ENCODE measurements at places on chromosomes 12 and 14.

GRCh38 chr14:49861699-49862088, 9.1 kb upstream of the NEMF start:
- DNase-seq = peak; percentile 60

DNA sequence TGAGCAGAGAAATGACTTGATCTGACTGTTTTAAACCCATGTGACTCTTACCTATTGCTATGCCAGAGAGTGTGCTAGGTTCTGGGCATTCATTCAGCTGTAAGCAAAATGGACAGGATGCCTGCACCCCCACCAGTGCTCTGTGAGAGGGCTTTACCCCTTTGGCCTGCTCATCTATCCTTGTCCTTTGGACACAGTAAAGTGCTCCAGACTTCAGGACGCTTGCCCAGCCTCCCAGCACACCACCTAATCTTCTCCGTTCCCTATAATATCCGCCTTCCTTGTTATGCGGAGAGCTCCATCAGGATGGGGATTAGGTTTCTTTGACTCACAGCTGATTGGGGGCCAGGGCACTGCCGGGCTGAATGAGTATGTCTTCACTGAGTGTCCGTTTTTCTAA, 4.4 kb upstream of the ZNF839 start:
- no peak for DNase-seq

DNA sequence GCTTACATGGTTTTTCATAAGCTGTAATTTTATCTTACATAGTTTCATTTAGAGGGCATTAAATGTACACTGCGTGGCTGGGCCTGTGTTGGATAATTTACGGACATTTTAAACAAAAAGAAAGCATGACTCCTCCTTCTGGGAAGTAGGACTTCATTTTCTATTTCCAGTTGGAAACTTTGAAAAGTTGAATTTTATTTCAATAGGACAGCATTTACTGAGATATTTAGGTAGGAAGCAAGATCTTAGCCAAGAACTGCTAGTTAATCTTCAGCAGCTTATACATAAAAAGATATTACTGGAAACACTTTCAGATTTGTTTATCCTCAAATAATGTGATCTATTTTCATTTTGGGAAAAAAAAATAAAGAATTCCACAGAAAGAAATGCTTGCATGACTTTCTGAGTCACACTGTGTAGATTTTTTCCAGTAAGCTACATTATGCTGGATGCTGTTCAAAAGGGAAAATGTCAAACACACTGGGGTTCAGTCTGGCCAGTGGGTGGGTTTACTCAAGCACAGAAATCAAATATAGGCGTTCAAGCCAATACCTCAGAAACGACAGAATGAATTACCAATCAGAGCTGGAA, 239.4 kb upstream of the KRR1 start:
- DNase-seq = no peak

DNA sequence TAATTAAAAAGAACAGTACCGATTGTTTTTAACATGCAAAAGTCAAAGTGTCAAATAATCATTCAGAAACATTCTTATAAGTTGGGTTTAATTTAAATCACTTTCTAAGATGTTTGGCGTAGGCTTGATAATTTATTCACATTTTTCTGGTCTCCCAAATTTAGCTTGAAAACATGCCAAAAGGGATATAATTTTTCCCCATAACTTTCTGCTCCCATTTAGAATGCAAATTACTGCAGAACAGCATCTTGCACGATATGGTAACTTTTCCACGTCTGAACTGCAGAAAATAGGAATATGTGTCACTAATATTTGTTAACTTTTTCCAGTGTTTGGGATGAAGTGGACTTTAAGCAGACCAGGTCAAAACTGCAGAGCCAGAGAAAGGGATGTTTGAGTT, 1592.4 kb upstream of the SEL1L start:
- no peak for DNase-seq

- no peak for DNase-seq
Observed at GRCh38 chr14:62988967-62989366, 56.3 kb downstream of the KCNH5 start.

DNA sequence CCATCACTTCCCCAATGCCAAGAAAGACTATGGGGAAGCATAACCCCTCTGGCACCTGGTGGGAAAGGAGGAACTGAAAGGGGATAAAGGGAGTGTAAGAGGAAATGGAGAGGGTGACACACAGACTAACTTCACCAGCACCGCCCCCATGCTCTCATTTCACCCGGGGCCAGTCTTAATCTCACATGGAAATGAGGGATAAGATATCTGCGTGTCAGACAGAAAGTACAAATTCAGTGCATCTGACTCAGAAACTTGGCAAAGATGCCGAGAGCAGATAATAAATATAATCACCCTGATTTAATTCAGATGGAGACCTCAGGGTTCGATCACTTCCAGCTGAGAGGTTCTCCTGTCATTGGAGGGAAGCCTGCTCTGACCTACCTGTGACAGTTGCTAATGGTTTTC, 191.6 kb downstream of the DUSP6 start:
- peak; percentile 60 for DNase-seq

DNA sequence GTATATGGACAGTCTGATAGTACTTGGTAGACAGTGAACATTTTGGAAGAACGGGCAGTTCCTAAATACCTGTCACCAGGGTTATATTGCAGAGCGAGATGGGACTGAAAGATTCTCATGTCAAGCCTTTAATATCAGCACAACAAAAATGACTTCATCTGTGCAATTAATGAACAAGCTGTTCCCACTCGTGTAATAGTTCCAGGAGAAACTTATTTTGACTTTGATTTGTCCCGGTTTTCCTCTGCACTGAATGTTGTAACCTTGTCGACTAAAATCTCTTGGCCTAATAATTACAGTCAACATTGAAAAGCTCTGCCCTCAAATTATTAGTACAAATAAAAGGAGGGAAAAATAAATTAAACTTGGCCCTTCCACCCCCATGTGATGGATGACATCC, 79.5 kb downstream of the WASHC3 start:
- DNase-seq = no peak

GRCh38 chr12:113684908-113685782, 213.5 kb upstream of the LHX5 start:
- no peak for DNase-seq

DNA sequence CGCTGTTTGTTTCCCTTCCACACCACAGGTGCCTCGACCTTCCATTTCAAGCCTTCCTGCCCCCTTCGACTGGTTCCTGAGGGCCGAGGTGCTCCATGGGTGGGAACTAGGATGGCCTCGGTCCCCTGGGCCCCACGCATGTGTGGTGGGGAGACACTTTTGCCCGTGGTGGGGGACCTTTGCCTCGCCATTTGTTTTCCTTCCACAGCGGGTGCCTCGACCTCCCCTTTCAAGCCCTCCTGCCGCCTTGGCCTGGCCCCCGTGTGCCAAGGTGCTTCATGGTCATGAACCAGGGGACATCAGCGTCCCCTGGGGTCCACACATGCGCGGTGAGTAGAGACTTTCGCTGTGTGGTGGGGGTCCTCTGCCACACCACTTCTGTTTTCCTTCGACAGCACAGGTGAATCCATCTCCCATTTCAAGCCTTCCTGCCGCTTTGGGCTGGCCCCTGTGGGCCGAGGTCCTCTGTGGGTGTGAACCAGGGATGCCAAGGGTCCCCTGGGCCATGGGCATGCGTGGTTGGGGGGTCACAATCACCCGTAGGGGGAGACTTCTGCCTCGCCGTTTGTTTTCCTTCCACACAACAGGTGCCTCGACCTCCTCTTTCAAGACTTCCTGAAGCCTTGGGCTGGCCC, 364.4 kb downstream of the ALG10 start:
- no peak for DNase-seq

DNA sequence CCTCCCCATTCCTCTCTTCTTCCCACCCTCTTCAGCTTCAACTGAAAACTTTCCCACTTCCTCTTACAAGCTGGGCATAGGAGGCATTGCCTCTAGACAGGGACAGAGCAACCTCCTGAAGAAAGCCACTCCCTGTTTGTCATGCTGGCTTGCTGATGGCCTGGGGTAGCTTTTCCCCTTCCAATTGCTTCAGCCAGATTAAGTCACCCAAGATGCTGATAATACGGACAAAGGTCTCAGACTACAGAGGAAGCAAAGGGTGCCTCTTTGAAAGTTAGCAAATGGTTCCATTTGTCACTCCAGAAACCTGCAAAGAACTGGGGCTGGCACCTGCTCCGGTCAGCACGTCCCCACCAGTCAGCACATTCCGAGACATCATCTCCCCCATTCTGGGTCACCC, 6.0 kb downstream of the KRT2 start:
- no peak for DNase-seq

- DNase-seq = no peak
Observed at GRCh38 chr12:25553098-25553497, at the start of gene LMNTD1. Gene LMNTD1, minus strand, starts transcription at chr12:25553283. Its CDS starts 324 bp downstream, at chr12:25552959.

GRCh38 chr12:91111366-91112325, at the start of gene LUM:
Gene LUM, minus strand, starts transcription at chr12:91111494. Its CDS starts 2,515 bp downstream, at chr12:91108979.
- DNase-seq = no peak

GRCh38 chr12:91695964-91696363, 449.7 kb downstream of the BTG1 start:
- DNase-seq = no peak

GRCh38 chr14:58356268-58356667, 39.5 kb upstream of the TOMM20L start:
- DNase-seq = no peak

DNA sequence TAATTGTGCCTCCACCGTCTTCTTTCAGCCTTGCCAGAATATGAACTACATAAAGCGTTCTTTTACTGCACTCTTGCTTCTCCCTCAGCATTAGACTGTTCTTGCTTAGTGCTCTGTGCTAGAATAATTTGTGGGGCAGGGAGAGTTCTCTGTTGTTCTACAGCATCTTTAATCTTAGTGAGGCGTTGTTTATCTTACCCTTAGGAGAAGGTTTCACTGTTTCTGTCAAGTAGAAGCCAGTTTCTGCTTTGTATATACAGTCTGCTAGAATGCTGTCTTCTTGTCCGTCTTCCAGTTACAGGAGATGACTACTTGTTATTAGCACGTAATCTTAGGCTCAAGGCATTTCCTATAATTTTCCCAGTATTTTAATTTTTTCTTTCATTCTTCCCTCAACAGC, 458.0 kb downstream of the FLRT2 start:
- no peak for DNase-seq

GRCh38 chr12:67572492-67572891, 76.1 kb upstream of the DYRK2 start:
- DNase-seq = no peak

DNA sequence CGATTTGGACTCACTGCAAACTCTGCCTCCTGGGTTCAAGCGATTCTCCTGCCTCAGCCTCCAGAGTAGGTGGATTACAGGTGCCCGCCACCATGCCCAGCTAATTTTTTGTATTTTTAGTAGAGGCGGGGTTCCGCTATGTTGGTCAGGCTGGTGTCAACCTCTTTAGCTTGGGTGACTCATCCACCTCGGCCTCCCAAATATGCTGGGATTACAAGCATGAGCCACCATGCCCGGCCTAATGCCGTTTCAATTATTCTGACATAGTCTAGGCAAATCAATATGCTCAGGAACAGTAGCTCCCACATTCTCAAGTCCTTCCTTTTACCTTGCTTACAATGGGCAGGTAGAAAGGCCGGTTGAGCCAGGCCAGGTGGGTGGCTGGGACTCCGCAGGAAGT, 82.0 kb upstream of the EEA1 start:
- no peak for DNase-seq

DNA sequence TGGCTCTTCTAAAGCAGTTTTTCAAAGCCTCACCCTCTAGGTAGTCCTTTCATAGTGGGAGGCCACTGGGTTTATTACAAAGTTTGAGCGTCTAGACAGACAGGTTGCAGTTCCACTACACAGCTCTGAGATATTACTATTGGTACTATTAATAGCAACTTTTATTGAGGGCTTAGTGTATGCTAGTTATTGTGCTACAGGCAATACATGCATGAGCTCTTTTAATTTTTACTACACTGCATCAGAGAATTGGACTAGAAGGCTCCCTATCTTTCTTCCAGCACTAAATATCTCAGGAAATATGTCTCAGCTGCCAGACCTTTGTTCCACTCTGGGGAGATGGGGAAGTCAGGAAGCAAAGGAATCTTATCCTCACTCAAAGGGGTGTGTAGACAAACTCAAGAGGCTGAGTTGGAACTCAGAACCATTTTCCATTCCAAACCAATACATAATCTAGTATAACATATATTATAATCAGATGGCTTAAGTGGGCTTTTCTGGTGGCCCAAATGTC, 161.8 kb upstream of the SLC38A2 start:
- DNase-seq = no peak

- DNase-seq = no peak
Observed at GRCh38 chr14:21840765-21841164, 167.1 kb upstream of the OR4E1 start.

- peak; percentile 25 for DNase-seq
Observed at GRCh38 chr12:59182191-59182590, 261.9 kb upstream of the LRIG3 start.

Data from stimulated activated CD4-positive, alpha-beta T cell treated with anti-CD3 and anti-CD28 coated beads, Interleukin-12 subunit alpha, Interleukin-12 subunit beta, amount 100 ng/mL, for 48 hours (primary cell).